ENCODE measurements at places on chromosomes 5 and 9.
A peak's percentile ranks its signal among the peaks of the same experiment; 100 is the strongest.

- no peak for ATAC-seq
Measured at GRCh38 chr5:172508471-172509404, 54.4 kb upstream of the SH3PXD2B start.

DNA sequence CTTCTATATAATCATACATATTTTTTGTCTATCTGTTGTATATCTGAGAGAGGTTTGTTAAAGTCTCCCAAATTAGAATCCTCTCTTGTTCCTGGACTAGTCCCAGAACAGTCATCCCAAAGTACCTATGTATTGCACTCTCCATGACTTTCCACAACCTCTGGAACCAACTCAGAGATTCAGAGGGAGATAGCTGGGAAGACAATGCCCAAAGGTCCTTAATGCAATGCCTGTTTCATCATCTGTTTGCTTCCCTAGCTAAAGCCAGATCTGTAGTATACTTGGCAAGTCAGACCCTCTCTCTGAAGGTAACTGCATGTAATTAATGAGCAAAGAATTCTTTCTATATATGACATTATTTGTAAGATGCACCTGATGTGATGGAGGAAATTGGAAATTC, 89.4 kb downstream of the ZNF474 start:
- no peak for ATAC-seq

- ATAC-seq, result no peak
Measured at GRCh38 chr5:122909470-122910100, 64.2 kb downstream of the SNX24 start.

GRCh38 chr5:54460181-54460919, 4.9 kb downstream of the HSPB3 start:
- no peak for ATAC-seq

DNA sequence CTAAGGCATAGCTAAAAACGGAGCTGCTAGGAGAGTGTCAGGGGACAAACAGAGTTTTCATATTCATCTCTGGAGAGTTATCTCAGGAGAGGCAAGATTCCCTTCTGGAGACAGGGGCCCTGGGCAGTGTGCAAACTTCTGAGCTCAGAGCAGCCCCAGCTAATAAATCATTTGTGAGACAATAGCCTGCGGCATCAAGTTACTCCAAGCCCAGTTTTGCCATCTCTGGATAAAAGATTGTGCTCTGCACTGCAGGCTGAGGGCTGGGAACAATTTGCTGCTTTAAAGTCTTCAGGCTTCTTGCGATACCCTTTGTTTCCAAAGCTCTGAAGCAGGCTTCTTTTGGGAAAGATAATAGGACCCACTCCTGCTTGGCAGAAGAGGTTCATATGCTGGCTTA, 164.3 kb upstream of the BRINP1 start:
- no peak for ATAC-seq

GRCh38 chr5:151772029-151772845, 483 bp downstream of the G3BP1 start:
- no peak for ATAC-seq

GRCh38 chr5:116622375-116623050, 47.9 kb upstream of the SEMA6A start:
- no peak for ATAC-seq

- ATAC-seq, result no peak
Measured at GRCh38 chr9:15889555-15889954, 336.7 kb downstream of the CCDC171 start.

GRCh38 chr5:74009502-74009901, 383.5 kb downstream of the ARHGEF28 start:
- ATAC-seq, result no peak

DNA sequence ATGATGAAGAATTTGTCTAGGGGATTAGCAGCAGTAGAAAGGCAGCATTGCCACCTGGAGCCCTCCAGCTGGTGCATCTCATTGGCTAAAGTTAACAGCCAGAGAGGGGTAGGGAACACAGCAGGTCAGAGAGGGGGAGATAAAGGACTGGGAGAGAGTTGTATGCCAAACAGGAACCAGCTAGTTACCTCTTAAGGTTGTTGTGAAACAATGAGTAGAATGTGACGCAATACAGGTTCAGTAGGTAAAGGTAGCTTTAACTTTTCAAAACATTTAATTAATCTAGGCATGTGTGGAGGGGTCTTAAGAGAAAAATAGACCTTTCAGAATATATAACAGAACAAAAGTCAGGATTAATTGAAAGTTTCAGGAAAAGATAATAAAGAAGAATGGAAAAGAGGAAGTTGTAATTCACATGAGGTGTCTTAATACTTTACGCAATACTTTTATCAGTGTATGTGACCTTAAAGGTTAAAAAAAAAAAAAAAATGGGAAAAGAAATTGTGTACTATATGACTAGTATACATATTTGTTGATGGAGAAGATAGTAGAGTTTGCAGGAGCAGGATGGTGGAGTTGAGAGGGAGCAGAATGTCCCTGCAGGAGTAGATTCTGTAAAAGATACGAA, 14.3 kb downstream of the FBXO38 start:
- ATAC-seq, result no peak

- ATAC-seq, result no peak
Measured at GRCh38 chr9:76415731-76416130, 21.5 kb upstream of the RFK start.

DNA sequence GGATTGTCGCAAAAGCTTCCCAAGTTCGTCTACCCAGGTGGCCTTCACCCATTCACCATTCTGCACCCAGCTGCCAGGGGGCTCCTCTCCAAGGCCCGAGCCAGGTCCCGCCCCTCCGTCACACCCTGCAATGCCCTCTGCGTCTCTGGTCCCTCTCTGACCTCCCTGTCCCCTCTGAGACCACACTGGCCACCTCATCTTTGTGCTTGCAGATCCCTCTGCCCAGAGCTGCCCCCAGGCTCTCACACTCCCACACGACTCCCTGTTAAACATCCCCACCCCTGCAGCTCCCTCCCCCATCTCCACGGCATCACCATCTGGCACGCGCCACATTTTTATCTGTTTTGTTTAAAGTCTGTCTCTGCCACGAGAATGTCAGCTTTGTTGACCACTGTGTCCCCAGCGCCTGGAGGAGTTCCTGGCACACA, 243.6 kb downstream of the PBX3 start:
- ATAC-seq, result no peak

DNA sequence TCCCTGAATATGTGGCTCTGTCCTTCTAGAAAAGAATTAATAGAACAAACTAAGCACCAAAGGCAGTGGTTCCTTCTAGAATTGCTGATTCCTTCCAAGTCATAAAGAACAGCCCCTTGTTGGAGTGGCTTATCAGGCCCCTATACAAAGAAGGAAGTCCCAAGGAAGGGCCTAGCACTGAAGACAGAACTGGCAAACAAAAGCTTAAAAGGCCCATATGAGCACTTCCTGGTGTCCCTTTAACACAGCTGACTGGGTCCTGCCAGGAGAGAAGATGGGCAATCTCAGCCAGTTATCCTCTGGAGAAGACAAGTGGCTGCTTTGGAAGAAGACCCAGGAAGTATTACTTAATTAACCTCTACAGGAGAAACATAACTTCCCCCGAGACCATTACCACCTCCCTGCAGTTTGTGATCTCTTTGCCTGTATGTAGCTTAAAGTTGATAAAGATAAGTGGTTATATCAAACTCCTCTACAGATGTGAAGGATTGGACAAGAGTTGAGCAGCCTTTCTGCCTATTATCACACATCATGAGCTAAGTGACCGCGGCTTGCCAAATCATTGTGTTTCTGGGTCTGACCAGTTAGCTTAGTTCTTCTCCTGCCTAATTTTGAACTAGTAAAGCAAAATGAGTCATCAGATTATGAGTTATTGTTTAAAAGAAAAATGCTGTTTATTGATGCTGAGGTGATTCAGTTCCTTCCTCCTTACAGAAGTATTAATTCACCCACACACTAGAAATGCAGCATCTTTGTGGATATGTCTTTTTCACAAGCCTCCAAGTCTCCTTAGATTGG, 13.3 kb upstream of the STING1 start:
- peak; percentile 93 for ATAC-seq

- ATAC-seq, result no peak
Measured at GRCh38 chr5:98776066-98776705, 2.7 kb downstream of the RGMB start.

DNA sequence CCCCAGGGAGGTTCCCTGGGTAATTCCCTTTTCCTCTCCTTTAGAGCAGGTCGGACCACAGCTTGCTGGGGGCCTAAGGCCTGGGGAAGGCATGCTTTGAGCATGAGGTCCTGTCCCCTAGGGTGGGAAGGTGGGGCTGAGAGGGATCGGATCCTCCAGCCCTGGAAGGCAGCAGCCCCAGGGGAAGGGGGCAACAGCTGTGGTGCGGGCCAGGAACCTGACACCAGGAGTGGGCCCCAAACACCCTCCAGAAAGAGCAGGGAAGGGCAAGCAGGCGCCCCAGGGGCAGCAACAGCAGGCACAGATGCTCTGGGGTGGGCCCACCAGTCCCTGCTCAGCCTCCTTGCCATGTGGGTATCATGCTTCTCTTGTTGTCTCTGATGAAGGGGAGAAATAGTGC, 3.2 kb upstream of the CORO2A start:
- ATAC-seq, result no peak

GRCh38 chr5:138385660-138386059, 33.2 kb downstream of the KDM3B start:
- no peak for ATAC-seq

- no peak for ATAC-seq
Measured at GRCh38 chr5:179840321-179840720, 18.3 kb downstream of the MRNIP start.

- ATAC-seq, result no peak
Measured at GRCh38 chr9:30197954-30198353, 2186.5 kb upstream of the ACO1 start.

DNA sequence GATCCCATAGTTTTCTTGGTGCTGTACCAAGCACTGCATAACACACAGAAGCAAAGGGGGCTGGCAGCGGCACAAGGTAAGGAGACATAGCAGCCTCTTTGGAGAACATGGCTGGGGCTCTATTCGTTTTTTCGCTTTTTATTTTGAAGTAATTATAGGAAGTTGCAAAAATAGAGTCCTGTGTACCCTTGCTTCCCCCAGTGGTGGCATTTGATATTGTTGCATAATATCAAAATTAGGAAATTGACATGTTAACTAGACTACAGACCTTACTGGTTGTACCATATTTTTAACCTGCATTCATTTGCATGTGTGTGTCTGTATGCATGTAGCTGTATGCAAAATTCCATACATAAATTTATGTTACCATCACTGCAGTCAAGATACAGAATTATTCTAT, 6.6 kb upstream of the UBQLN1 start:
- no peak for ATAC-seq

DNA sequence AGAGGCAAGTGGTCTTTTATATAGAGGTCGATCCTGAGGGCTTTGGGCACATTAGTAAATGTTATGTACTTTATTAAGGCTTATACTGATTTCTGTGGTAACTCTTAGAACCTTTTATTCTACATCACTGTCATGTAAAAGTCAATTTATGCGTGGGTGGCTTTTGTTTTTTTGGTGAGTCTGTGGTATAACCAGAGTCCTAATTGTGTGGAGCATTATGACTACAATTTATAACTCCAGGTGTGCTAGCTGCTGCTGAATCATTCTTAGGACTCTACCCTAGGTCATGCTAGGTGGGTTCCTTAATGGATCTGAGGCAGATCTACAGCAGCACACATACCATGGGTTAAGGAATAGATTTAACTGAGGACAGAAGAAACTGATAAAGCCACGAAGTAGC, 33.9 kb upstream of the KCNN2 start:
- no peak for ATAC-seq

- ATAC-seq, result no peak
Measured at GRCh38 chr5:155046591-155046990, 33.0 kb downstream of the KIF4B start.

- ATAC-seq, result no peak
Measured at GRCh38 chr5:112061666-112062065, 304.7 kb upstream of the NREP start.

GRCh38 chr5:149141957-149142851, 911 bp downstream of the ABLIM3 start:
- ATAC-seq, result no peak

DNA sequence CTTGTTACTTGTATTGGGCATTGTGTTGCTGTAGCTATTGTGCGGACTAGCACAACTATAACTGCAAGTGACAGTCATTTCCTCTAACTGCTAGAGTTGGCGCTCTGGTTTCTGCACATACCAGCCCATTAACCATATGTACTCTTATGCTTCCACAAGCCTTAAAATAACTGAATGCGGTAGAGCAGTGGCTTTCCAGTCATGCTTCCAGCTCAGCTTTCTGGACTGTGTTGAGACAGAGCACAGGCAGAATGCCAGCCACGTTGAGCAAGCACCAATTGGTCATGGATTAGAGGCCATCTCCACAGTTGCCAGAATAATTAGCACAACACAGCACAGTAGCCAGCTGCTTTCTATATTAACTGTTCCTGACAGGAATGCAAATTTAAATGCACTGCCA, 12.2 kb downstream of the INVS start:
- no peak for ATAC-seq

GRCh38 chr5:86557920-86558319, 59.8 kb upstream of the COX7C start:
- no peak for ATAC-seq

GRCh38 chr5:66122379-66123034, 21.6 kb upstream of the SREK1 start:
- ATAC-seq, result peak; percentile 69

DNA sequence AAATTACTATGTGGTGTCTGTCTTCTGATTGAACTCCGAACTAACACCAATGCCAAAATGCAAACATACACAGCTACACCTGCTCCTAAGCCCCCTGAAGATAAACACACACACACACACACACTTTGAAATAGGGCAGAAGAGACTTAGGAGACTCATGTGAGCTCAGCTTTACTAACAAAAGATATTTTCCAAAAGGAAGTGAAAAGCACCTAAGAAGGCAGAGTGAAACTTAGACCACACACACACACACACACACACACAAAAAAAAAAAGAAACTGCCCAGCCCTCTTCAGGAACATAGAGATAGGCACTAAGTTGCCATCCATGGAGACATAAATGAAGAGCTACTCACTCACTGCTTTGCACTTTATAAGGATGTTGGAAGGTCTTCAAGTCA, 45.2 kb upstream of the APC start:
- no peak for ATAC-seq

DNA sequence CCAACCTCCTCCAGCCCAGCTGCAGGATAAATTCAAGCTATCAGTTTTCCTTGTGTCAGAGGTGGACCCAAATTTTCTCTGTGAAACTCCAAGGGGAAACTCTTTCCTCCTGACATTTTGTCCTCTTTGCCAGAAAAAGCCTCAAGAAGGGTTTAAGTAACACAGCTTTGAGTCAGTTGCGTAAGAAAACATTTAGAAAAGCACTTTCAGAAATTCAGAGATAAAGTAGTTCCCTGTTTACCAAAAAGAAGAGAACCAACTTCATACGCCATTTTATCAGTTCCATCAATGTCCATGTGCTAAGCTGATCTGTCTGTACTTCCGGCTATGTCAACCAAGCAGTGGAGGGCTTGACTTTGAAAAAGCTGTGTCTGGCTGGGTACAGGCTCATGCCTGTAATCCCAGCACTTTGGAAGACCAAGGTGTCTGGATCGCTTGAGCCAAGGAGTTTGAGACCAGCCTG, 19.9 kb upstream of the SUSD1 start:
- ATAC-seq, result no peak
